ENCODE measurements at places on chromosomes 3 and 15.

DNA sequence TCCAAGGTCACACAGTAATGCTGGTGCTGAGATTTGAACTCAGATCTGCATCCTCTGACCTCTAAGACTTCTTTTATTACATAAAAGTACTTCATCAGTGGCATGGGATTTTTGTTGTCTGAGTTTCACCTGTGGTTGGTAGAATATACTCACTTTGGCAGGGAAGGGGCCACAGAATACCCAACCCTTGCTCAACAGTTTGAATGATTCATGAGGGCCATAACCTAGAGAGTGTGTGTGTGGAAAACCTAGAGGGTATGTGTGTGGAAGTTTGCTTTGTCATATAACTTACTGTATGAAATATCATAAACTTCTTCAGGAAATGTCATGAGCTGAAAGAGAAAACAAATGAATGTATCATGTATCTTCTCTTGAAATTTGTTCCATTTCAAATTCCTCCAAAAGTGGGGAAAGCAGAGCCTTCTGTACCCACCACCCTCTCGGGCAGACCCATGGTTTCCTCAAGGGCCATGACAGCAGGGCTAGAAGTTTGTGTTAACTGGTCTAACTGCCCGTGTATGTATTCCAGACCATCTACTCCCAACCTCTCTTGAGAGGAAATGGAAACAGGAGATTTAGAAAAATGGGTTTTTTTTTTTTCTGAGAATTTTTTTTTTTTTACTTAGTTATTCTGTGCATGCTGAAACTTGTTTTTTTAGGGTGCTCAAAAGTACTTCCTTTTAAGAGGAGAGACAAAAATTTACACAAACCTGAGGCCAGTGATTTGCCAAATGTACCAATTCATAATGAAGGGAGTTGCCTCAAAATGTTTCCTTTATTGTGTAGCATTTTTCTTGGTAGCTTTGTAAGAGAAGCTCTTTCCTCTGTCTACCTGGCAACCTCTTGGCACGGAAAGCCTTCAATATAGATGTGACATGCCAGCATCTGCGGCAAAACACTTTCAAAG lies 127.0 kb downstream of the TPRG1 start:
- no peak for DNase-seq
- H3K4me3 ChIP-seq = no peak overlapping the region
- H3K4me1 ChIP-seq = no peaks in the 10 kb centered on the region

GRCh38 chr3:38637906-38638305 lies 11.6 kb downstream of the SCN5A start:
- no peak overlapping the region for H3K4me3 ChIP-seq
- no peak overlapping the region for H3K27ac ChIP-seq
- peaks cover 25% of the 10 kb centered on the region for H3K4me1 ChIP-seq
- DNase-seq = no peak

- H3K27ac ChIP-seq = no peak overlapping the region
- peaks cover 26% of the 10 kb centered on the region for H3K27me3 ChIP-seq
- H3K4me1 ChIP-seq = no peaks in the 10 kb centered on the region
- DNase-seq = no peak
- no peak overlapping the region for H3K4me3 ChIP-seq
These were observed 515.3 kb upstream of the CFAP20DC start for GRCh38 chr3:59565125-59565524.

GRCh38 chr15:75070674-75071073 lies 47.3 kb downstream of the PPCDC start:
- no peak overlapping the region for H3K27ac ChIP-seq
- no peaks in the 10 kb centered on the region for H3K36me3 ChIP-seq
- no peaks in the 10 kb centered on the region for H3K27me3 ChIP-seq
- H3K4me3 ChIP-seq = no peak overlapping the region
- no peak for DNase-seq

- no peak overlapping the region for H3K27ac ChIP-seq
- H3K27me3 ChIP-seq = no peaks in the 10 kb centered on the region
- H3K36me3 ChIP-seq = no peaks in the 10 kb centered on the region
These were observed 309.7 kb upstream of the GADL1 start for GRCh38 chr3:31203960-31204795.
